Upper lobe of right lung (tissue), 1 donor: ENCODE measurements at places on chromosomes 7 and 10. TPM values are rescaled to one million over a fixed set of nuclear protein-coding genes. Genes with fewer than 3 reads are reported as not detected.

Gene TAS2R41
- not detected for total RNA-seq

Gene ATP5F1C
- total RNA-seq: 163 TPM

Gene HYAL4
- total RNA-seq: not detected

Gene CYP26A1
- total RNA-seq: not detected

Gene DNA2
- 5.2 TPM for total RNA-seq

Gene CALCR
- total RNA-seq: not detected
